Mesendoderm (in vitro differentiated cells): ENCODE measurements at places on chromosomes 16 and 17.
A peak's percentile ranks its signal among the peaks of the same experiment; 100 is the strongest.

DNA sequence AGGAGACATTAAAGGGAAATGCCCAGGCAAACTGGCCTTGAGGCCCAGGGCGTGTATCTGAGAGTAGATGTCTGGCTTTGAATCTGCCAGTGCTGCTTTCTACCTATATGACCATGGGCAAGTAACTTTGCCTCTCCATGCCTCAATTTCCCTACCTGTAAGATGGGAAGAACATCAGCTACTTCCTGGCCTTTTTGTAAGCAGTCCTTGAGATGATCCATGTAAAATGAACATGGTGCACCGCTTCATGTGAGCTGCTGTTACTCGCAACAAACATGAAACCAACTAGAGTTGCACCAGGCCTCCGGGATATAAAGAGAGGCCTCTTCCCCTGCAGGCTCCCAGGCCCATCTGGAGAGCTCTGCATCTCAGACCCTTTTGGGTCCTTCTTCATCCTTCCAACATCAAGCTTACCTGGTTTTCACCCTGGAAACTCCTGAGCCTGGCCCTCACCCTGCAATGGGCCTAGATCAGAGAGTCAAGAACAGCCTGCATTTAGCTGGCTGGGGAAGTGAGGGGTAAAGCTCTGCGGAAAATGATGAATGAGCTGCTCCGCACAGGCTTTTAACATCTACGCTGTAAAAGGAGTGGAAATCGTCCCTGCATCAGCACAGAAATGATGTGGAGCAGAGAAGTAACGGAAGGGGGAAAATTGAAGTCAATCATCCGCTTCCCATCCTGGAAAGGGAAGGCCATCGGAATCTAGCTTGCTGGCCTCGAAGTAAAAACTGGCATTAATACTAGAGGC, 2.3 kb upstream of the MYH11 start:
- no peak overlapping the region for H3K27ac ChIP-seq
- H3K27me3 ChIP-seq, result peaks cover 19% of the 10 kb centered on the region
- no peaks in the 10 kb centered on the region for H3K4me1 ChIP-seq

DNA sequence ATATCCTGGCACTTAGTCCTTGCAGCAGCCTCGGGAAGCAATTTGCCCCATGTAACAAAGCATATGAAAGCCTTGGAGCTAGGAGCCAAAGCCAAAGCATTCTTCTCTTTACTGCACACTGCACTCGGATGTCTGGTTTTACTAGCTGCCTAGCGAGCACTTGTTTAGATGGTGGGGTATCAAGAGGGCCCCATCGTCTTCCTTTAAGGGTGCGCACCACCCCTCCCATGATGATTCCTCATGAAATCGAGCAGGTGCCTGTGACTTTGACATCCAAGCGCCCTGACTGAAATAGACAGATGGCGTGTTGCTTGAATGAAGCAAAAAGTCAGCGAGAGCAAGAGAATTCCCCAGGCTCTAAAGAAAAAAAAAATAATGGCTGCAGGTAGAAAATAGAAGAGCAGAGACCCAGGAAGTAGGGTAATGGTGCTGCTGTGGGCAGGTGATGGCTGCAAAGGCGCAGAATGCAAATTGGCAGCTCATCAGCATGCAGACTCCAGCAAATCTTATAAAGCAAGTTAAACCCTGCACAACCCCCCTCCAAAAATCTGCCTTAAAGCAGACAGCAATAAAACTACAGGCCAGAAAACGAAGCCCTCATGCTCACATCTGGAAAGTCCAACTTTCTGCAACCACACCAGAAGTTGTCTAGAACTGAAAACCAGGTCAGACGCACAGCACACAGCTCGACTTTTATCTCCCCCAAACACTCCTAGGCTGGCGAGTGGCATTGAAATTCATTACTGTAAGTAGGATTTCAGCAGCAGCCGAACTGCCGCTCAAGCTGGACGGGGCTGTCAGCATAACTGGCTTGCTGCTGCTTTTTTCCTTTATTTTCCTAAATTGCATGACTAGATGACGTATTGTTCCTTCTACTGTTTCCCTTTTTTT, 384.3 kb downstream of the RBFOX1 start:
- no peaks in the 10 kb centered on the region for H3K36me3 ChIP-seq
- no peak overlapping the region for H3K27ac ChIP-seq
- no peaks in the 10 kb centered on the region for H3K27me3 ChIP-seq
- H3K4me1 ChIP-seq, result no peaks in the 10 kb centered on the region

GRCh38 chr16:86458149-86458777, 52.1 kb upstream of the FOXF1 start:
- H3K4me3 ChIP-seq, result no peak overlapping the region
- no peak overlapping the region for H3K27ac ChIP-seq
- H3K4me1 ChIP-seq, result no peaks in the 10 kb centered on the region
- DNase-seq, result no peak
- no peaks in the 10 kb centered on the region for H3K36me3 ChIP-seq

DNA sequence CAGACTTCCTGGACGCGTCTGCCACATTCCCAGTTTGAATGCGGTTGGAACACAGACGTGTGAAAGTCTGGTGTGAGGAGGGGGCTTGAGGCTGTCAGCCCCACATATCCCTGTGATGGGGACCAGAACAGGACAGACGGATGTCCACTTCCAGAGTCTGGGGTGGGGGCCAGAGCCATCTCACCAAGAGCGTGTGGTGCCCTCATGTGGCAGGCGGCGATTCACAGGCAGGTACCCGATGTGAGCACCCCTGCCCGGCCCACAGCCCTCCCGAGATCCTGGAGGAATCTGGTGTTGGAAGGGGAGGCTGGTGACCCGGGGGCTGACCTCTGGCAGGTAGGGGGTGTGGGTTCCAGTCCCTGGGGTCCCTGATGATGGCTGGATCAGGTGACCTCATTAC, 51.5 kb downstream of the ENGASE start:
- peak; percentile 32 for DNase-seq
- no peaks in the 10 kb centered on the region for H3K4me1 ChIP-seq
- no peak overlapping the region for H3K27ac ChIP-seq

DNA sequence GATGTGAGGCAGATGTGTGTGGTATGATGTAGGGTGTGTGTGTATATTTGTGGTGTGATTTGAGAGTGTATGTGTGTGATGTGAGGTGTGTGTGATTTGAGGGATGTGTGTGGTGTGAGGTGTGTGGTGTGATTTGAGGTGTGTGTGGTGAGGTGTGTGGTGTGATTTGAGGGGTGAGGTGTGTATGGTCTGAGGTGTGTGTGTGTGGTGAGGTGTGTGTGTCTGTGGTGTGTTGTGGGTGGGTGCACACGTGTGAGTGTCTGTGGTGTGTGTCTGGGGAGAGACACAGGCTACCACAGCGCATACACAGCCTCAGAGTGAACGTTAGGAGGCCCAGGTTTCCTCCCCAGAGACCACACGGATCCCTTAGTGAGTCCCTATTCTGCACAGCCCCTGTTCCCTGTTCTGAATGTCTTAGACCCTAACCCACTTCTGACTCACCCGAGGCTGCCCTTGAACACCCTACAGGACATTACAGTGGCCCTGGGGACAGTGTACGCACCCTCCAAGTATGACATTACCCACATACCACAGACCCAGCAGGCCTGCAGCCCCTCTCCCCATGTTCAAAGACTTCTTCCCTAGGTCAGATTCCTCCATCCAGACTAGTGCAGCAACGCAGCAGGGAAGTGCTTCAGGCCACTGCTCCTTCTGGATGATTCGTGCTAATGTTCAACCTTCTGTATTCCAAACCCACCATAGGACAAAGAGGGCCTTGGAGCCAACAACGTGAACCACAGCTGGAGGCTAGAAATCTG, 3.5 kb upstream of the RAB37 start:
- no peak overlapping the region for H3K27ac ChIP-seq
- no peaks in the 10 kb centered on the region for H3K27me3 ChIP-seq
- no peak overlapping the region for H3K4me3 ChIP-seq
- DNase-seq, result no peak
- no peaks in the 10 kb centered on the region for H3K36me3 ChIP-seq

DNA sequence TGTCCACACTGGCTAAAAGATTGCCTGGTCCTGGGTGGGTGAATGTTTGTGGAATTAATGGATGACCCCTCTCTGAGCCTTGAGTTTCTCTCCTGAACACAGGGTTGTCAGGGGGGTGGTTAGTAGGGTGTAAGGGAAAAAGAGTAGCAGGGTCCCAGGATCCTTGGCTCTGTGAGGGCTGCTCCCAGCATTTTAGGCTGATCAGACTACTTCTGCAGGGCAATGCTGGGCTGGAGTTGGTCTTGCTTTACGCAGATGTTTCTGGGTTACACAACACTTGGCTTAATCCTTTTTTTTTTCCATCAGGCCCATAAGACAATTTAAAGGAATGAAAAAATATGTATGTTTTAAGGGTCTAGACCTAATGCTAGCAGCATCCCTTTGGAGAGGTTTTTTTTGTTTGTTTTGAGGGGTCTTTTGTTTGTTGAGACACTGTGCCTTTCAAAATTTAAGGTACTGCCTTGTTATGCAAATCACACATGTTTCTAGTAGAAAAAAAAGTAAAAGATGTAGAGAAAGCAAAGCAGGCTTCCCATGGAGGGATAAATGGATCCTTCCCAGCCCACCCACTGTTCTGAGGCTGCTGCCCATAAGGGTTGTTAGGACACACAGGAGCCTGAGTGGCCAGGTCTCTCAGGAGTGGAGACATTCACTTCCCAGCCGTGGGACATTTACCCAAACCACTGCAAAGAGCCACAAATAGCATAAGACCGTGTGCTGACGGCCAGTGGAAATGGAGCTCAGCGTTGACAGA, 225.6 kb upstream of the HSBP1 start:
- no peak overlapping the region for H3K4me3 ChIP-seq
- no peaks in the 10 kb centered on the region for H3K36me3 ChIP-seq
- no peaks in the 10 kb centered on the region for H3K4me1 ChIP-seq
- H3K27me3 ChIP-seq, result no peaks in the 10 kb centered on the region

DNA sequence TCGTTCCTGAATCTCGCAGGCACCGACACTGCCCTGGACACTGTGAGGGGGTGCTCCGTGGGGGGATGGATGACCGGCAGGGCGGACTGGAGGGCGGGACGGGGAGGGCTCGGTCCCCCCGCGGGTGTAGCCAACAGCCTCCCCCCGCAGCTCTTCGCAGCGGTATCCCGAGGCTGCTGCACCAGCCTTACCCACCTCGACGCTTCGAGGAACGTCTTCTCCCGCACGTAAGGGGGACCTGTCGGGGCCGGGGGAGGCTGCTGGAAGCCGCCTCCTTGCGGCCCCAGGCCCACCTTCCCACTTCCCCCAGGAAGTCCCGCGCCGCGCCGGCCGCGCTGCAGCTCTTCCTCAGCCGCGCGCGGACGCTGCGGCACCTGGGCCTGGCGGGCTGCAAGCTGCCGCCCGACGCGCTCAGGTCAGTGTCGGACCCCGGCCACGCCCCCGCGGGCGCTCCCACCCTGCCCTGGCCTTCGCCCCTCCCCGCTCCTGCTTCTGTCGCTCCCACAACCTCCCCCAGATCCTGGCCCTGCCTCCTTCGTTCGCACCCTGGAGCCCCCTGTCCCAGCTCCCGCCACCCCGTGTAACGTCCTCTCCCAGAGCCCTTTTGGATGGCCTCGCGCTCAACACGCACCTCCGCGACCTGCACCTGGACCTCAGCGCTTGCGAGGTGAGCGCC, 3.3 kb downstream of the CARMIL2 start:
- DNase-seq, result no peak
- no peaks in the 10 kb centered on the region for H3K36me3 ChIP-seq
- H3K27me3 ChIP-seq, result no peaks in the 10 kb centered on the region
- no peak overlapping the region for H3K27ac ChIP-seq
- H3K4me1 ChIP-seq, result peaks cover 2% of the 10 kb centered on the region
- H3K4me3 ChIP-seq, result no peak overlapping the region

DNA sequence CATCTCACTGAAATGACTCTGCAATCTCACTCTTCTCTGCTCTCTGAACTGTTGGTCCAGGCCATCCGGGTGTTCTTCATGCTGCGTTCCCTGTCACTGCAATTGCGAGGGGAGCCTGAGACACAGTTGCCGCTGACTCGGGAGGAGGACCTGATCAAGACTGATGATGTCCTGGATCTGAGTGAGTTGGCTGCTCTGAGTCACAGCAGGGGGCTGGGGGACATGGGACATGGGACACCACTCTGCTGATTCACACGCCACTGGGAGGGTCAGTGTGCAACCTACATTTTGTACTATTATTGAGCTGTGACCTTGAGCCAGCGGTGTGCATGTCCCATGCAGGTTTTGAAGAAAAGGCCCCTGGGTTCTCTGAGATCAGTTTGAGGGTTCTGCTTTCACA, 116.5 kb downstream of the CLEC16A start:
- no peaks in the 10 kb centered on the region for H3K36me3 ChIP-seq
- DNase-seq, result no peak
- peaks cover 5% of the 10 kb centered on the region for H3K4me1 ChIP-seq
- H3K4me3 ChIP-seq, result no peak overlapping the region
- no peaks in the 10 kb centered on the region for H3K27me3 ChIP-seq
- no peak overlapping the region for H3K27ac ChIP-seq

- no peak within 1 kb of the TSS for H3K27ac ChIP-seq
- peak; percentile 75 for DNase-seq
- no peaks in the 10 kb centered on the region for H3K36me3 ChIP-seq
- H3K4me1 ChIP-seq, result no peaks in the 10 kb centered on the region
These were observed at the start of gene ASIC2 for GRCh38 chr17:33292981-33293867. Gene ASIC2, minus strand, starts transcription at chr17:33293295.

DNA sequence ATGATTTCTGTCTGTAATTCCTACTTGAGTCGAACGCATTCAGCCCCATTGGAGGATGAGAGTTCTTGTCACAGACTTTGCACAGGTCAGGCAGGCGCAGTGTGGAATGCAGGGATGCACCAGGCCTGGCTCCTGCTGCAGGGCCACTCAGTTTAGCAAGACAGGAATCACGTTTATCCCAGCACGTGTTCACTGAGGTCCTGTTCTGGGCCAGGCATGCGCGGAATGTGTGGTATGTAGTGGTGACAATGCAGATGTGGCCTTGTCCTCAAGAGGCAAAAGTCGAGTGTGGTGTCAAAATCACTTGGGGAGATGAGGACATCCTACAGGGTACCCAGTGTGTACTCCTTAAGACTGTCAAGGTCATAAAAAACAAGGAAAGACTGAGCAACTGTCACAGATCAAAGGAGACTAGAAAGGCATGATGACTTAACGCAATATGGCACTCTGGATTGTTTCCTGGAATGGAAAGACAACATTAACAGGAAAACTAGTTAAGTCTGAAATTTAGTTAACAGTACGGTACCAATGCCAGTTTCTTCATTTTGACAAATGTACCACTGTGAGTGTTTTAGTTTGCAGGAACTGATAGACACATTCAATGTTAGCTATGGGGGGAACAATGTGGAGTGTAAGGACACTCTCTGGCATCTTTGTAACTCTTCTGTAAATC, 121.5 kb upstream of the ADAMTS18 start:
- H3K36me3 ChIP-seq, result no peaks in the 10 kb centered on the region
- no peak overlapping the region for H3K27ac ChIP-seq
- no peak overlapping the region for H3K4me3 ChIP-seq
- H3K27me3 ChIP-seq, result no peaks in the 10 kb centered on the region
- DNase-seq, result peak; percentile 54
- H3K4me1 ChIP-seq, result no peaks in the 10 kb centered on the region

GRCh38 chr17:61126473-61127249, 273.0 kb upstream of the TBX2 start:
- H3K27ac ChIP-seq, result no peak overlapping the region
- H3K36me3 ChIP-seq, result no peaks in the 10 kb centered on the region
- H3K27me3 ChIP-seq, result no peaks in the 10 kb centered on the region
- no peaks in the 10 kb centered on the region for H3K4me1 ChIP-seq

- no peaks in the 10 kb centered on the region for H3K36me3 ChIP-seq
- peaks cover 5% of the 10 kb centered on the region for H3K4me1 ChIP-seq
- H3K4me3 ChIP-seq, result no peak overlapping the region
- H3K27me3 ChIP-seq, result no peaks in the 10 kb centered on the region
- no peak for DNase-seq
- no peak overlapping the region for H3K27ac ChIP-seq
These were observed 240.7 kb downstream of the ZFHX3 start for GRCh38 chr16:72807245-72807644.

GRCh38 chr17:5260542-5260941, 21.5 kb upstream of the RABEP1 start:
- no peaks in the 10 kb centered on the region for H3K36me3 ChIP-seq
- no peaks in the 10 kb centered on the region for H3K4me1 ChIP-seq
- DNase-seq, result no peak
- no peak overlapping the region for H3K27ac ChIP-seq
- H3K27me3 ChIP-seq, result no peaks in the 10 kb centered on the region
- no peak overlapping the region for H3K4me3 ChIP-seq
